Stimulated activated CD8-positive, alpha-beta memory T cell treated with anti-CD3 and anti-CD28 coated beads, Interleukin-7, amount 100 ng/mL, for 48 hours (primary cell): ENCODE measurements at places on chromosomes 7 and 10.
A peak's percentile ranks its signal among the peaks of the same experiment; 100 is the strongest.

DNA sequence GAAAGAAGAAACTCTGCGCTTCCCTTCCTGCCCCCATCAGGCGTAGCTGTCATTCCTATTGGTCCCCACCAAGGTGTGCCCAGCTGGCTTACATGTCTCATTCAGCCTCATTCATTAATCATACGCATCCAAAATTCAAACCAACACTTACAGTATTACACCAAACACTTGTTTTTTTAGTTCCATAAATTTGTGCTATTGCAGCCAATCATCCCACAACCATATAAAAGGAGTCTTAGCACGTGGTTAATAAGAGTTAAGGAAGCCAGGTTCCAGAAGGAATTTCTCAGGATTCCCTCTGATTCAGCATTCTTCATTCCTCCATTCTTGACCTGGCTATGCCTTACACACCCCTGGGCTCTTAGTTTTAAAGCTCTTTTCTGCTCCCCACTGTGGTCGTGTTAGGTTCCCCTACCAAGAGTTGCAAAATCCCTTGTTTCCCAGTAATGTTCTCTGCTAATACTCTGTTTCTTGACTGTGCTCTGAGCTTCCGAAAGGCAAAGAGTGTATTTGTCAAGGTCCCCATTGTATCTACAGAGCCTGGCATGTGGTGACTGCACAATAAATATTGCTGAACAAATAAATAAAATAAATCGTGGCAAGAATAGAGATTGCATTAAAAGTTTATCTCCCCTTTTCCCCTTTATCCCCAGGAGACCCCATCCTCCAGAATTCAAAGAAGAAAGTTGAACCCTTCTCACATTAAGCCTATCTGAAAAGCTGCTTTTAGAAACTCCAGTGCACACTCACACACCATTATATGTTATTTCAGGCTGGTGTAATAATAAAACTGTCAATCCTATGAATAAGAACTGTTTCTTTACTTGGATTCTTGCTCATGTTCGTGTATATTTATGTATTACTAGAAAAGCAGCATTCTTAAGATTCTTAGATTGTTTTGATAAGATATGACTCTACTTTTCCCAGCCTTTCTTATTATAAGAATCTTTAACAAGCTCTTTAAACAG is 514.4 kb downstream of the INHBA start:
- no peak for DNase-seq

DNA sequence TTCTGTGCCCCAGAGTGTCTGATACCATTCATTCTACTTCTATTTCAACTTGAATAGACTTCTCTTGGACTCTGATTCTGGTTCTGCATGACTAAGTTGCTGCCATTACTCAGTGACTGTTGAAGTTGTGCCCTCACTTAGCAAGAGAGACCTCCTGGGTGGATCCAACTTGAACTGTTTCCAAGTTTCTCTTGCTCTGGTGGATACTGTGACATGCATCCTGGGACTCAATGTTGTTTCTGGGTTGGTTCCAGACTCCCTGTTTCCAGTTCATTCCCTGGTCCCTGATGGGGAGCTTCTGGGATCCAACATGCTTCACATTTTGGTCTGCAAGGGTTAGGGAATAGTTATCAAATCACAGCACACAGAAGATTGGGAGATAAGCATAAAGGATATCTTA is 26.2 kb upstream of the PRPF18 start:
- DNase-seq, result no peak

DNA sequence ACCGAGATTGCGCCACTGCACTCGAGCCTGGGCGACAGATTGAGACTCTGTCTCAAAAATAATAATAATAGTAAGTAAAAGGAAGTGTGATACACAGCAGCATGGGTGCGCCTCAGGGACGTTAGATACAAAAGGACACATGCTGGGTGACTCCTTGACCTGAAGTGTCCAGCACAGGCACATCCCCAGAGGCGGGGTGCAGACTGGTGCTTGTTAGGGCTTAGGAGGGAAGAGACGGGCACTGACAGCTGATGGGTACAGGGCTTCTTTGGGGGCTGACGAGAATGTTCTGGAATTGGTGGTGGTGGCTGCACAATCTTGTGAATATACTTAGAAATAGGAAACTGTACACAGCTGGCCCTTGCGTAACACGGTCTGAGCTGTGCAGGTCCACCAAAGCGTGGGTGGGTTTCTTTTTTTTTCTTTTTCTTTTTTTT is 61.8 kb upstream of the DNAJB6 start:
- DNase-seq, result no peak

- no peak for DNase-seq
These were observed 30.9 kb downstream of the DNAJC1 start for GRCh38 chr10:21972584-21972983.

DNA sequence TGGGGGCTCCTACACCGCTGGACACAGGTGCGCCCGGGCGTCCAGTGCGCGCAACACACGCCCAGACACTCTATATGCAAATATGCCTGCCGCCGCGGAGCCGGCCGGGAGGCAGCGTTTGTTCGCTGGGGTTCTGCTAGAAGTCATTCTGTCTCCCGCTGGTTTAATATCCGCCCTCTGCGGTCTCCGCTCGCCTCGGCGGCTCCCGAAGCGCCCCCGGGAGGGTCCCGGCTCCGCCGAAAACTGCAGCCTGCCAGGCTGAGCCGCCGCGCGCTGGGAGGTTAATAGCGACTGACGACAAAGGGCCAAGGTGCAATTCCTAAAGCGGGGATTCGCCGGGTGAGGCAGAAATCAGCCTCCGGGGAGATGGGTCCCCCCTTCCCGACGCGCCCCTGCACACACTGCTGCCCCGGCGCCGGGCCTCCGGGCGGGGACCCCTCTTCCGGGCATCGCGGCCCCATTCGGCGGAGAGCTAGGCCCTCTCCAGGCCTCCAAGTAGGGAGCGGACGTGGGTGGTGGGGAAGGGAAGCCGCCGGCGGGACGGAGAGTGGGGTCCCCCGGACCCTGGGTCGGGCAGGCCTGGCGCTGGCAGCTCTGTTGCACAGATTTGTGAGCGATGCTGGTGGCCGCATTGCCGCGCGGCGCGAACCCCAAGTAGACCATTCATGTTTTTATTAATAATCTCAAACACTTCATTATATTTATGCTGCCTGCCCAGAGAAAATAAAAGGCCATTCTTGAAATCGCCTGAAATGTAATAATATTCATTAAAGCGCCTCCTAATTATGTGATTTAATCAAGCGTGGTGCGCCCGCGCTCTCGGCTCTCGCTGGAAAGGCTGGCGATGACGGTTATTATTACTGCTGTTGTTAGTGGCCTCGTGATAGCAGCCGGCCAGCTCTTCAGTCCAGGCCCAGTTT is 9.1 kb downstream of the EN2 start:
- peak; percentile 33 for DNase-seq

- no peak for DNase-seq
These were observed 4.9 kb upstream of the UPK3B start for GRCh38 chr7:76505168-76506080.

- peak; percentile 89 for DNase-seq
These were observed 145.6 kb downstream of the PFKFB3 start for GRCh38 chr10:6348096-6348874.

- no peak for DNase-seq
These were observed 307.2 kb downstream of the SNX13 start for GRCh38 chr7:17633067-17633466.

DNA sequence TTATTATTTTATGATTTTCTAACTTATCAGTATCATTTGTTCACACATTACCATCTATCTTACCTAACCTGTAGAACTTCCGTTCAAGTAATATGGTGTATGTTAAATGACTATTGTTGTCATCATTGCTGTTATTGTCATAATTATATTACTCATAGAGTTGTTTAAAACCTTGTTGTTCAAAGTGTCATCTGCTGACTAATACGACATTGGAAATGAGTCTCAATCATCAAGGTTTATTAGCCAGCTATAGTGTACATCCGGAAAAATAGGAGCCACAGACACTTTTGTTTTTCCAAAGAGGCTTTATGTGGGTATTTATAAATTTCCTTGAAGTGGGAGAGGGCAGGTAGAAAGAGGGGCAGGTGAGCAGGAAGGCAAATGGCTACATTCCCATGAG is 386.9 kb upstream of the LRRTM3 start:
- DNase-seq, result no peak

DNA sequence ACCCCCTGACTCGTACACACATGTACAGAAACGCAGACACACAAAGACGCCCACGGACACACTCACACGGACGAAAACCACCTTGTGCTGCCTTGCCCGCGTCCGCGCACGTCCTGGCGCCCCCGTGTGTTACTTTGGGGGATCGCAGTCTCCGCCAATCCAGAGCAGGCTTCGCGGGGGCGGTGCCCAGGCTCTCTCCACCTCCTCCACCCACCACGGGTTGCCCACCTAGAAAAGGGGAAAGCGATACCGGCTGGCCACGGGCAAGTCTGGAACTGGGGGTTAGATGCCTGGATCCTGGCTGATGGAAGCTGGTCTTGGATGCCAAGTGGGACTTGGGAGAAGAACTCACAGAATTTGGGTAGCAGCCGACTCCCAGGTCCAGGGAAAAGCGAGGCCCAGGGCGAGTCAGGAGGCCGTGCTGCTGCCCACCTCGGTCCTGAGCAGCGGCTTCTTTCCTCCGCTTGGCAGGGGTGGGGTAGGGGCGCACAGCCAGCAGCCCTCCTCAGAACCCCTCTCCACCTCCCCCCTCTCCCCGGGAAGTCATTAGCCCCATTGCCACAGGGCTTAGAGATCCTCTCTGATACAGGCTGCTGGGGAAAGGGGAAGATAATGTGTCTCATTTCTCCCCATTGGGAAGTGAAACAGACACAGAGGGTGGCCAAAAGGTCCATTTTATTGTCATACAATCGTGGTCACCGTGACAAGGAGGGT is 4.6 kb upstream of the VGF start:
- DNase-seq, result peak; percentile 68

DNA sequence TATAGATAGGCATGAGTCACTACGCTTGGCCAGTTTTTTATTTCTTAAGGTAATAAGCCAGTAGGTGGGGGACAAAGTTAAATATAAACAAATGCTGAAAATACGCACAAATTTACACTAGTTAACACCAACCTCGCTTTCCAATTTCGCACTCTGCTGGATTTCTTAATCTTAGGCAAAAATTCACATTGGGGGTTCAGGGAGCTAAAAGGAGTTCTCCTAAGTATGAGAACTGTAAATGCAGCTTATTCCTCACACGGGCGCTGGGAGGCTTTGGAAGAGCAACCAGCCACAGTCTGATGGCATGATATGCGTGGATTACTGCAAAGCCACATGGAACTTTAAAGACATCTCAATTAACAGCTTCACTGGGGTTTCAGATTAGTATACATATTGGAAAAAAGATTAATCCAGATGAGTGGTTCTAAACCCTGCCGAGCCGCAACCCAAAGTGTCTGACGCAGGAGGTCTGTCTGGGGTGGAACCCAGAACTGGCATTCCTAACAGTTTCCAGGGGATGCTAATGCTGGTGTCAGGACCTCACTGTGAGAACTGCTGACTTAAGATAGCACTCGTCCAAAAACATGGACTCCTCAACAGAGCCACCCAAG is 16.2 kb downstream of the TNS3 start:
- DNase-seq, result no peak

GRCh38 chr7:36522453-36523007 is 132.9 kb downstream of the ANLN start:
- DNase-seq, result no peak

- DNase-seq, result no peak
These were observed 100.3 kb downstream of the MCU start for GRCh38 chr10:72792288-72792687.

DNA sequence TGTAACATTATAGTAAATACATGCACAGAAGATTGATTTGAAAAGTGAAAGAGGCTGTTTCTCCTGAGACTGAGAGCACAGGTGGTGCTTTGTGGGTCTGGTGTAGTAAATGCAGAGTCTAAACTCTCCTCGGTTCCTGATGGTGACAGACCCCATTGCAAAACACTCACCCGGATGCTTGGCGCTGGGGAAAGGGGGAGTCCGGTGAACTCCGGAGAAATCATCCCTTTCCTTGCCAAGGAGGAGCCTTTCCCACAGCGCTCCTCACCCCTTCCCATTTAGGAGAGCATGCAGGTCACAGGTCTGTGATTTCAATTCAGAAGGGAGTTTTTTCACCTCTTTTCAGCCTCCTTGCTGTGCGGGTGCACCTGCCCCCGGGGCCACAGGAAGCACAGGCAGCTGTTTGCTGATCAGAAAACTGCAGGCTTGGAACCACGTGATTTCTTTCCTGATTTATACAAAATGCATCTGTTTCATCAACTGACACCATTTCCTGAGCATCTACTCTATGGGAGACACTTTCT is 75.6 kb upstream of the LYZL2 start:
- DNase-seq, result no peak

DNA sequence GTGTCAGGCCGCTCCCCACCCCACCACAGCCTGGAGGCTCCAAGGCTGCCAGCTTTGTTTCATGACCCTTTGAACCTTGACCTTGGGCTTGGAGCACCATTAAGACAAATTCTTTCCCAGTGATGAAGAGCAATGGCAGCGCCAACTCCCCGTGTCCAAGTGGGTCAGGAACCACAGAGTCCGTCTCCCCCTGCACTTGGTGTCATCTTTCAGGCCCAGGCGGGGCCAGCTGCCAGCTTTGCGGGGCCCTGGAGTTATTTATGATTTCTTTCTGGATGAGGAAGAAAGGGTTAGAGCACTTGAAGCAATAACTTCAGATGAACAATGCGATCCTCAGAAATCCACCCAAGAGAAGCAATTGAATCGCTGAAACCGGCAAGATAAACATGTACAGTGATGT is 110.8 kb downstream of the MYL10 start:
- DNase-seq, result no peak

- no peak for DNase-seq
These were observed 221.5 kb upstream of the AOAH start for GRCh38 chr7:36945612-36946400.

DNA sequence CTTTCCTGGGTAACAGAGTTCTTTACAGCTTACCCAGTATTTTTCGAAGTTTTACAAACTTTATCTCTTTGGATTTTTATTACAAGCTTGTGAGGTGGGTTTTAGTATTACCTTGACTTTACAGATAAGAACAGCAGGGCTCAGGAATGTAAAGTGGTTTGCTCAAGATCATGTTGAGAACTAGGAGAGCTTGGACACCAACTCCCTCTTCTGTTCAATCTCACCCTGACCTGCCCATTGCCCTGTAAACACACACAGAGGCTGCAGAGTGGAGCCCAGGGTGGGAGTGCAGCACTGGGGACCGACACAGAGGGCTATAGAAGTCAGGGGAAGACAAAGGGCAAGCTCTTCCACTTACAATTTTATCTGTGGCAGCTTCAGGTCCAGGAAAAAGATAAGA is 4.6 kb upstream of the TSPAN14 start:
- no peak for DNase-seq

- DNase-seq, result no peak
These were observed 27.3 kb downstream of the ASB13 start for GRCh38 chr10:5639066-5639465.

GRCh38 chr7:64768824-64769223 is 25.4 kb upstream of the ZNF138 start:
- no peak for DNase-seq

DNA sequence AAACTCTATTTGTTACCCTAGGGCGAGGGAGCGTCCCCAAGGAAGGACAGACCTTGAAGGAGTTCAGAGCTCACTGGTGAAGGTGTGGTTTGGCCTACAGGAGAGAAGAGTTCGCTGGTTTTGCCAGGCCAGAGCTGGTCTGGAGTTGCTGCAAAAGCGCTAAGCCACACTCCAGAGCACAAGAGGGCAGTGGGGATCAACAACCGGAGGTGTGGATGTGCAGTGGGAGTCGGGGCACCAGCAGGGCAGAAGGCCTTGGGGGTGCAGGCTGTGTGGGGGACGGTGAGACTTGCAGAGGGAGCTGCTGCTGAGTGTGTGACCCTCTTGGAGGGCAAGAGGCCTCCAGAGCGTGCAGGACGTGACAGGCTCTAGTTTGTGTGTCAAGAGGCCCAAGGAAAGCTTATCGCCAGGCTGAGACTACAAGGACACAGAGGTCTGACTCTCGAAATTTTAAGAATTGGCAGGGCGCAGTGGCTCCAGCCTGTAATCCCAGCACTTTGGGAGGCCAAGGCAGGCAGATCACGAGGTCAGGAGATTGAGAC is 14.3 kb upstream of the CUL1 start:
- no peak for DNase-seq
